Peyer's patch (tissue), 4 donors: ENCODE measurements at places on chromosomes 16 and 17. TPM values are rescaled to one million over a fixed set of nuclear protein-coding genes. Genes with fewer than 3 reads are reported as not detected.

RNF166 gene
- total RNA-seq = 14.5 TPM

DNA sequence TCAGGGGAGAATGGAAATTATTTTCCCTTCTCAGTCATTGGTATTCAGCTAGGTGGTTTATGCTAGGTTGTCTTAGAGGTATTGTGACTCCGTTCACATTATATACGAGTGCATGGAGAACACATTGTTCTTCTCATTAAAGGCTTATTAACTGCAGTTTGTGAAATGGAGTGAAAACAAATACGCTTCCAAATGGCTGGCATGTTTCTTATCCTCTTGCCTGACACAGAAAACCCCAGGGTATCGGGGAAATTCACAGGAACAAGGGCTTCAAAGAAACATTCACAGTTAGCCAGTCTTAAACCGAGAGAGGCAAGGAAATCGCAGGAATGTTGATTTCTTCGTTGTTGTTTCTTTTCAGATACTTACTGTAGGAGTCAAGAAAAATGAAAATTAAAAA, 1047.9 kb upstream of the RBFOX1 start:
- DNase-seq = no peak

GRCh38 chr17:82334204-82334621, 647 bp upstream of the SECTM1 start:
- DNase-seq = no peak

DNA sequence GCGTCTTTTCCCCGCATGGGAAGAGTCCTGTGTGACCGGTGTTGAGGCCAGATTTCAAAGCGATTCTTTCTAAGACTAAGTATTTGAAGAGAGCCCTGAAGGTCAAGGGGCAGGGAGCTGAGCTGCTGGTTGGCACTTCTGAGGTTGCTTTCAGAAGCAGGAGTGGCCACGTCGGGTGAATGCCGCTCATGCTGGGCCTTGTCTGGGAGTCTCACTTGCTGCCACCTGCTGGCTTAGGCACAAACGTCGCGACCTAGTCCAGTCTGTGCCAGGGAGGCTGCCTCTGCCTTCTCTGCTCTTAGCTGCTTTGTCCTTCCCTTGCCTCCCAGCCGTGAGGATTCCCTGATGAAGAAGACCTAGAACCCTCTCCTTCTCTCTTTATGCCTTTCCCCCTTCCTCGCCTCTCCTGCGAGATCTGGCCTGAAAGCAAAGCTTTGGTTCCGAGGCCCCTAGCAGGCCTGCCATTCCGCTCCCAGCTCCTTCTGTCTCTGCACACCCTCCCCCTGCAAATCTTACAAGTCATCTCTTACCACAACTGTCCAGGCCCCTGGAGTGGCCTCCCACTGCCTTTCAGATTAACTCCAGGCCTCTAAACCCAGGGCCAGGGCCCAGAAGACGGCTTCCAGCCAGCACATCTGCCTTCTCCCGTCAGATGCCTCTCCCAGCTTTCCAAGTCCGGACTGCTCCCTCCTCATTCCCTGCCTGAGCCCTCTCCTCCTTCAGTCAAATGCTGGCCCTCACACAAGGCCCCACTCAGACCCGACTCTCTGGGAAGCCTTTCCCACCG, 11.4 kb downstream of the CTNS start:
- peak; percentile 79 for DNase-seq

GRCh38 chr17:9900044-9900594, 5.0 kb downstream of the RCVRN start:
- no peak for DNase-seq

DNA sequence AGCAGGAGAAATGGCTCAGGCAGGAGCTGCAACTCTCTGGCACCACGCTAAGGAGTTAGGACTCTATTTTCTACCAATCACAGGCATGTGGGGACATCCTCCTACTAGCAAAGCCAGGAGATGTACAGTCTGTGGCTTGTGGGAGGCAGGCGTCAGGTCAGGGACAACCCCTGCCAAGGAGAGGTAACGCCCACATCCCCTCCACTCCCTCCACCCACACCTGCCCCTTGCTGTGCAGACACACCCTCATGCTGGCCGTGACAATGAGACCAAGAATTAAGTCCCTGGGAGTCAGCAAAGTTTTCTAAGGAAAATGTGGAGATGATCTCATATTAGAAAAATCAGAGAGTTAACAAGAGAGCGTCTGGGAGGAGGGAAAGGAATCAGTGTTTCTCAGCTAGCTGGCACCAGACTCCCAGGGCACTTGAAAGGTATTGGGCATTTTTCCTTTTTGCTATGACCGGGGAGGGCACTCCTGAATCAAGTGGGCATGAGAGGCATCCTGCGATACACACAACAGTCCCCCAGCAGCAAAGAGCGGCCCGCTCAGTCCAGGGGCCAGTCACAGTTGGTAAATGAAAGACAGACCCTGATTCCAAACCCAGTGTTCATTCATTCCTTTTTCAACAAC, 87.3 kb upstream of the RPL38 start:
- DNase-seq = peak; percentile 23

- no peak for DNase-seq
Observed at GRCh38 chr17:63039899-63040602, 74.0 kb downstream of the TANC2 start.

- DNase-seq = no peak
Observed at GRCh38 chr17:50883850-50884438, 17.8 kb upstream of the TOB1 start.

DHRS13 gene
- total RNA-seq = 3.3 TPM

PITPNC1 gene
- 5.5 TPM for total RNA-seq

DNA sequence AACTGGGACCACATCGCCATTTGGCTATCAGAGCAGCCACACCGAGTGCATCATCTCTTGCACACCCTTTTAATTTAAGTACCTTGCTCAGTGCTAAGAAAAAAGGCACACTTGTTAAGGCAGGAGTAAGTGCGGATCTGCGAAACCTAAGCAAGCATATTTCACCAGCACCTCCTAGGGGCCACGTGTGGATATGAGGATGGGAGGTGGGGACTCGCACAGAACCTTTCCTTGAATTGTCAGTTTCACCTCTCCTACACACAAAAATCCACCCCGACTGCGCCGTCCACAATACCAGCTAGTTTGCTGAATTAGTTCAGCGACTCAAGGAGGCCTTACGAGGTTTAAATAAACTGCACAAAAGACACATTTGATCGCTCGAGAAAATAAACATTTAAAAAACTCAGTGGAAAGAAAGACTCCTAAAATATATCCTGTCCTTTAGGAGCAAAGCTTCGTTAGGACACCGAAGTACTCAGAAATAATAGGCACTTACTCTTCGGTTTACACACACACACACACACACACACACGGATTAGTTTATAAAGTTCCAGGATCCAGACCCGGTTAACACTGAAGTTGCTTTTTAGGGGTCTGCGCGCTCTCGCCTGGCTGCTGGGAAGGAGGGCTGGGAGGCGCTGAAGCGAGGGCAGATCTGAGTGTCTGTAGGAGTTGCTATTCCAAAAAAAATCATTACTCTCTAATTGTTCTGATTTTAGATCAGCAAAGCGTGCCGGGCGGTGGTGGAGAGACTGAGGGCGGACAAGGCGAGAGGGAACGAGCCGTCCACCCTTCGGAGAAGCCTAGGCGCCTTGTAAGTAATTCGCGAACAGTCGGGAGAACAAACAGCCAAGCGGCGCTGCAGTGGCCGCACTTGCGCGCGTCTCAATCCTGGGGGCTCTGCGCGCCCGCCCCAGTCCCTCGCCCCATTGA, 1.0 kb upstream of the KCNJ2 start:
- peak; percentile 73 for DNase-seq

DNA sequence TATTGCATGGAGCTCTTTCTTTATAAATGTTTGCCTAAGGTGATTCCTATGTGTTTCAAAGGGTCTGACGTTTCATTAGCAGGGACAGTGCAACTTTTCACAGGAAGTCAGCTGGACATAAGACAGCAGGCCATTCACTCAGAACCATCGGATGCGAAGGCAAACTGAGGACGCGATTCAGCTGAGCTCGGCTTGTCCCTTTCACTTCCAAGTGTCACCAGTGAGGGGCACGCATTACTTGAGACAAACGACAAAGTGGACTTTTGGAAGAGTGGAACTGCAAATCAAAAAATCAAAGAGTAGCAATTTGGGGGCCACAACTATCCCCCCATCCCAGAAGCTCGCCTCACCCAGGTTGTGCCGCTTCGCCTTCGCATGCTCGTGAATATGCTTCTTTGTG, 14.6 kb downstream of the USP22 start:
- no peak for DNase-seq

ZNF205 gene
- 18.0 TPM for total RNA-seq

GRCh38 chr17:35906191-35906925, 24.2 kb downstream of the RDM1 start:
- no peak for DNase-seq

DNA sequence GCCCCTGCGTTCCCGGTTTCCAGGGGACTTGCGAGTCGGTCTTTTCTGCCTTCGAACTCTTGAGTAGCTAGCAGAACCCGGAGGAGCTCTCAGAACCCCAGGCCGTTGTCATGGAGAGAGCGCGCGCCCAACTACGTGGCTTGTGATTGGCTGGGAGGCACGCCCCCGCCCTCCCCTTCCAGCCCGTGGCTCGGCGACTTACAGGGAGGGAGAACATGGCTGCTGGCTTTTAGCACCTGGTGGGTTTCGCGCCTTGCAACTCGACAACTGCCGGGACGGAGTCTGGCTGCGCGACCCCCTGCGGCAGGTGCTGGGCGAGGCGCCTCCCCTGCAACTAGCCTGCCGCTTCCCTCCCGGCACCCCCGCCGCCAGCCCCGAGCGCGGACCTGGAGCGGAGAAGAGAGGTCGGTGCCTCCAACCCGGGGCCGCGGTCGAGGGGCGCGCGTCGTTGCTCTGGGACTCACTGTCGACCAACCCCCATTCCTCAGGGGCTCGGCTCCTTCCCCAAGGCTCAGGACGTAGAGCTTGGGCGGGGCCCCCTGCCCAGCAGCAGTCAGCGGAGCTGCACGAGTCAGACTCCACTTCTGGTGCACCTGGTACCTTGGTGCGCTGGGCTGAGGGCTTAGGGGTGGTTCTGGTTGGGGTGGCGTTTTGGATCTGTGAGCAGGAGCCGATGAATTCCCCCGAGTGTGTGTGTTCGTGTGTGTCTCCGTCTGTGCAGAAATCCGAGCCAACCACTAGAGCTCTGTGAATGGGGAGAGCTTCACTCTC, 9.0 kb upstream of the ZFP90 start:
- peak; percentile 96 for DNase-seq

- no peak for DNase-seq
Observed at GRCh38 chr16:73739049-73739769, 557.4 kb upstream of the PSMD7 start.

DNA sequence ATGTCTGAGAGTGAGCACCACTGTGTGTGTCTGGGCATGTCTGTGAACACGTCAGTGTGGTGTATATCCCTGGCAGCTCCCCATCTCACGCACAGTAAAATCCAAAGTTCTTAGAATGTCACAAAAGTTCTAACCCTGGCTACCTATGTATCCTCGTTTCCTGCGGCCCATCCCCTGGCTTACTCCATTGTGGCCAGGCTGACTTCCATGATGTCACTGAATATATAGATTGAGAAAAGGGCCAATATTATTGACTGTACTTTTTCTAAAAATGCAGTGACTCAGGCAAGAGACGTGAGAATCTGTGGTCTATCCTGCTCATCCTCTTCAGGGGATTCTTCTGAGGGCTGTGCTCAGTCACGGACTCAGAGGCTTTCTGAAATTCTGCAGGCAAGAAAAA, 963 bp upstream of the METTL22 start:
- no peak for DNase-seq

DNA sequence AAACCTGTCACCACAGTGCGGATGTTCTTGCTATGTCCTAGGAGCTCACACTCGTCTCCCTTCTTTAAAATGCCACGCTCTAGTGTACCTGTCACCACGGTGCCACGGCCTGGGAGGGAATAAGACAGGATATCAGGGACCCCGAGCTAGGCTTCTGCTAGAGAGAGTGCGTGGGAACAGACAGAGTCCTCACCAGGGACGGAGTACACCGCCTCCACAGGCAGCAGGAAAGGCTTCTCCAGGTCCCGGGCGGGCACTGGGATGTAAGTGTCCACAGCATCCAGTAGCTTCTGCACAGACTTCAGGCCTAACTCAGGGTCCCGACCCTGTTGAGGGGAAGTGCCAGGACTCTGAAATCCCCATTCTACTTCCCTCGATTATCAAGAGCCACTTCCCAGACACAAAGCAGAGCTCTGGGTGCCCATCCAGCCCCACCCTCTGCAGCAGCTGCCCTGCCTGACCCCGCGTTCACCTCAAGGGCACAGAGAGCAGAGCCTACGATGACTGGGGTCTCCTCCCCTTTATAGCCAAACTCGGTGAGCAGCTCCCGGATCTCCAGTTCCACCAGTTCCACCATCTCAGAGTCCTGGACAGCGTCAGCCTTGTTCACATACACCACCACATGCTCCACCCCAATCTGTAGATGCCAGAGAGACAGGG, 1.8 kb downstream of the TUFM start:
- DNase-seq = no peak

KCNH4 gene
- total RNA-seq = not detected

DNA sequence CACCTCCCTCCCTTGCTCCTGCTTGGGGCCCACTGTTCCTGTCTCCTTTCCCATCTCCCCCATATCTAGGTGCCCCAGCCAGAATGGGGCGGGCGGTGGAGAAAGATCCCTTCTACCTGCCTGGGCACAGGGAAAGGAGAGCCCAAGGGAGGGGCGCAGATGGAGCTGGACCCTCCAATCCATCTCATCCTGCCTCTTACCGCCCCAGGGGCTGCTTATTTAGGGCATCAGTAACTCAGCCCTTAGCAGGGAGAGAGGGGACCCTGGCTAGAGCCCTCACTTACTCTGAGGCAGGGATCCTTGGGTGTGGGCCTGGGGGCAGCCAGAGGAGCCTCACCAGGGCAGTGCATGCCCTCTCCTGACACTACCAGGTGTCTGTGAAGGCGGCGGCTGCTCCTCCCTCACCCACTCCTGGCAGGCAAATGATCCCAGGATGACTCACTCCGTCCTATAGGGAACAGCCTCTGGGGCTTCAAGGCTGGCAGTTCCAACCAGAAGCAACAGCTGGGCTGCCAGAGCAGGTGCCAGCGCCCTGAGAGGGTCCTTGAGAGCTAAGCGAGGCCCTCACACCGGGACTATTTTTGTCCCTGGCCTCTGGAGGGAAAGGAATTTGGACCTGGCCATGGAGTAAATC, 16.3 kb upstream of the BCAR1 start:
- peak; percentile 85 for DNase-seq

KRT31 gene
- not detected for total RNA-seq

- DNase-seq = no peak
Observed at GRCh38 chr17:67434061-67434525, 57.0 kb downstream of the PITPNC1 start.
